NCI-H748 treated with DMSO at 0.1 percent for 48 hours (cell line): ENCODE measurements at places on chromosomes 7 and 10.

DNA sequence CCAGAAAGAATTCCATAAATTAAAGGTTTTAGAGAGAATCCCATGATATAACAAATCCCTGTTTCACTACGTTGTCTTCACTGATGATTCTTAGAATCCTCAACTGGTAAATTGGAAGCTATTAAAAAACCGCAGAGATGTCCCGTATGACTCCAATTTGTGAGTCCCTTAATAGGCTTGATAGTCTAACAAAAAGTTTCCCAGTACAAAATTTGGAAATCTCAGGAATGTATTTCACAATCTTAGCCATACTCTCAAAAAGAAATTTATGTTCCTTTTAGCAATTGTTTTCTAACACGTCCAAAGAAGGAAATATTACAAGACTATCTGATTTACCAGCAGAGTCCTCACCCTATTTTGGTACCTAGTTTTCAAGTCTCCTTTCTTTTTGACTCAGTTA is 2.5 kb downstream of the TES start:
- no peak for DNase-seq

DNA sequence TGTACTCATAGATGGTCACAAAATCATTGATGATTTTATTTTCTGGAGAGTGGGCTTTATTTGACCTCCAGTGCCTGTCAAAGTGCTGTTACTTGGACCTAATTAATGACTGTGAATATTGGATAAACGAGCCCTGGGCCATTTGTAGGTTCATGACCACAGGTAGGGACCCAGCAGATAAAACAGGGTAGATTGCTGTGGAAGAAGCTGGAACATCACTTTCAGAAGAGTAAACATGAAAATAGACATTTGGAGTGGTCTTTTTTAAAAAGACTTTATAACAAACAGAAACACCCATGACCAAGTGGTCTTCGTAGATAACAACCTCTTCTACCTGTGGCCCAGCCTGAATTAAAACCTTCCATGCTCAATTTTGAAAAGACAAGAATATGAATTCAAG is 472.8 kb upstream of the MKI67 start:
- DNase-seq = no peak

DNA sequence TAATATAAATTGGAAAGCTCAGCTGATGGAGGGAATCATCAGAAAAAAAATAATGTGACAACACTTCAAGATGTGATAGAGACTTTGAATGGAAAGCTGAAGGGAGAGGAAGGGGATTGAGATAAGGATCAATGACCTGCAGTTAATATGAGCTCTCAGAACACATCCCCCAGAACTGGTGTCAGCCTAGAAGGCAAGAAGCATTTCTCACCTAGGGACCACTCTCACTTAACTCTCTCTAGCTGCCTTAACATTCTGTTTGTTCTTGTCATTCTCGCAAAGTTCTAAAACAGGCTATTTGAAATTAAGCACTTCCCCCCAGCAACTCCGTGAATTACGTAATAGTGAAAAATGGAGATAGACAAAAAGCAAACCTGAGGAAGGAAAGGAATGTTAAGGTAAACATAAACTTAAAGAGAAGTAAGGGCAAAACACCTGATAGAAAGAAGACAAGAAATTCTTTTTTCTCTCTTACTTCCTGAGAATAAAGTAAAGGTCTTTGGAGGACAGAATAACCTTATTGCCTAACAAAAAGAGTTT is 1.2 kb upstream of the MPP7 start:
- no peak for DNase-seq

GRCh38 chr10:43411536-43411935 is 2.5 kb upstream of the HNRNPF start:
- DNase-seq = no peak

- no peak for DNase-seq
Observed at GRCh38 chr7:51517187-51517586, 200.6 kb upstream of the COBL start.

GRCh38 chr10:68406111-68406814 is 814 bp downstream of the RUFY2 start:
- DNase-seq = peak; percentile 21

DNA sequence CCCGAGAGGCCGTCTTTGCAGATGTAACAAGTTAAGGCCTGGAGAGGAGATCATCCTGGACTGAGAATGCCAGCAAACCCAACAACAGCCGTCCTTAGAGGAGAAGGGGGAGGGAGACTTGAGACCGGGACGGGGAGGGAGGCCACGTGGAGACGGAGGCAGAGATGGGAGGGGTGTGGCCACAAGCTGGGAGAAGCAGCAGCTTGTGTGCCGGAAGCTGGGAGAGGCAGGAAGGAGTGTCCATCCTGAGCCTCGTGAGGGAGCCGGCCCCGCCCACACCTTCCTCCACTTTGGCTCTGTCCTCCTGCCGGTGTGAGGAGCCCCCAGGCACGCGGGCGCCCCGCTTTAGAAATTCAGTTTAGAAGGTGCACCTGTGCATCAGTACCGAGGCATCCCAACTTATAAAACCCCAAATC is 95.7 kb downstream of the DNAJB6 start:
- peak; percentile 80 for DNase-seq

DNA sequence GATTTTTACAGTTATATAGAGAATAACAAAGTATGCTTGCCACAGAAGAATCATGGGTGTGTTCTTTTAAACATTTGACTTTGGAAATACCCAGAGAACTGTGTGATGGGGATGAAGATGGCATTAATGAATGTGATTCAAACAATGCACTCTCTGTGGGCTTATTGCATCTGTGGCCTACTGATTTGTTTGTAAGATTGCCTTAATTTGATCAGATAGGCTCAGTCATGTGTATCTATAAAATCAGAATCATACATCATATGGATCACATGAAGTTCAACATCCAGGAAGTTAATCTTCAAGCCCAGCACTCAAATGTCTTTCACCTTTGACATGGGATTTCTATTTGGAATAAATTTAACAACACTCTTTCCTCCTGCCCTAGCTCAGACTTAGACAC is 410.9 kb downstream of the SUGCT start:
- DNase-seq = no peak

DNA sequence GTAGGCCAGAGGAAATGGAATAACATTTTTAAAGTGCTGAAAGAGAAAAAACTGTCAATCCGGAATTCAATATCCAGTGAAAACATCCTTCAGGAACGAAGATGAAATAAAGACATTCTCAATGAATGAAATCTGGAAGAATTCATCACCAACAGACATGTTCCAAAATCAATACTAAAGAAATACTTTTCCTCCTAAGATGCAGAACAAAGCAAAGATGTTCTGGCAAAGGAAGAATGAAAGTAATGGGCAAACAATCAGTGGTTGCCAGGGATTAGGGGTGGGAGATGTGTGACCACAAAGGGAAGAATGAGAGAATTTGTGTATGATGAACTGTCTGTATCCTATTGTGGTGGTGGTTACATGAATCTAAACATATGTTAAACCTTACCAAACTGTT is 52.8 kb upstream of the EEPD1 start:
- no peak for DNase-seq

- DNase-seq = no peak
Observed at GRCh38 chr10:118957966-118958365, 71.5 kb upstream of the NANOS1 start.

DNA sequence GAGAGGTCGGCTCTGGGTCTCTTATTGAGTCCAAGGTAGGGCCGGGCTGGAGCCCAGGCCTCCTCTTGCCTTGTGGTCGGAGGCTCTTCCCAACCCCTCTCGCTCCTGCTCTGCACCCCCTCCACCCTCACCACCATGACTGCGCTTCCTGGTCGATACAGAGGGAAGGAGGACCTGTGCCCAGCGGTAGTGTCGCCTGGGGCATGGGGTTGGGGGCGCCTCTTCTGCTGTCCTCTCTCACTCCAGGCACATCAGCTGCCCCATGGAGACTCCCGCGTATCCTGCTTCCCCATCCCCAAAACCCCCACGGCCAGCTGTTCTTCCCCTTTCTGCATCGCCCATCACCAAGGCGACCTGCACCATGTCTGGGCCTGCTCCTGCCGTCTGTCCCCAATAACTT is 44.4 kb downstream of the TMEM270 start:
- no peak for DNase-seq

DNA sequence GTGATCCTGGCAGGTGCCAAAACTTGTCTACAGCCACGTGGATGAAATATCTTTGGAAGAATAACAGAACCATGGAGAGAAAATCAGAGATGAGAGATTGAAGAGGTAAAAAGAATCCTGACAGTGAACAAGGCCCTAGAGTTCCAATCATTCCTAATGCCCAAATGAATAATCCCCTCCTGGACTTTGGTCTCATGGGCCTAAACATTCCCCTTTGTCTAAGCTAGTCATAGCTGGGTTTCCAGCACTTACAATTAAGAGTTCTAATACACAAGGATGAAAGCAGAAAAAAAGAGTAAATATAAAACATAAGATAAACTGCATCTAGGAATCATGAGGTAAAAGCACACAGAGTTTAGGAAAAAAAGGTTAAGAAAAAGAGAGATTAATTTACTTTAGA is 40.2 kb downstream of the ARHGAP12 start:
- DNase-seq = no peak

DNA sequence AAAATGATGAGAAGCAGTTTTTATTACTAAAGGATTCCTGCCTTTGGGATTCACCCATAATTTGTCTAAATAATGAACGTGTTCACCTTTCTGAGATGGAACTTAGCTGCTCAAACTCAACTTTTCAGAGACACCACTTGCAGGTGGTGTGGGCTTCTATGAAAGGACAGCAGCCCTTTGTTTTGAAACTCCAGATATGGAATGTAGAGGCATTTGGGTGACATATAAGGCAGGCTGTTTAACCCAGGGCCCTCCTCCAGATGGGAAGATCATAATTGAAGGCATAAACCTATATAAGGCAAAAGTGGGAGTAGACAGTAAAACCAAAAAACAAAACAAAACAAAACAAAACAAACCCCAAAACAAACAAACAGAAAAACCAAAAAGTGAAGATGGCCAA is 11.9 kb upstream of the HUS1 start:
- no peak for DNase-seq

DNA sequence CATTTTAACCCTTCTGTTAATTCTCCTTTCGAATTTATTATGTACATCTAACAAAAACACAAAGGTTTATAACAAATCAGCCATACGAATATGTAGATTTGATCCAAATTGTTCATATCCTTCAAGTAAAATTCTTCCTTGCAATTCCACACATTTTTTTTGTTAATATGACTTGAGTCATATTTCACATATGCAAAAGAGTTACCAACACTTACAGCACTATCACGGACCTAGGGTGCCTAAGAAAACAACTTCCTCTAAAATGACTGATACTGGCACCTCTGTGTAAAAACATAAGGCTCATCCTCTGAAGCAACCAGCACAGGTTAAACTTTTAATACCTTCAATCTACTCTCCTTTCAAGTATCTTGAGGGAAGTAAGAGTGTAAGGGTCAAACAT is 451.8 kb downstream of the SEMA3D start:
- DNase-seq = no peak

DNA sequence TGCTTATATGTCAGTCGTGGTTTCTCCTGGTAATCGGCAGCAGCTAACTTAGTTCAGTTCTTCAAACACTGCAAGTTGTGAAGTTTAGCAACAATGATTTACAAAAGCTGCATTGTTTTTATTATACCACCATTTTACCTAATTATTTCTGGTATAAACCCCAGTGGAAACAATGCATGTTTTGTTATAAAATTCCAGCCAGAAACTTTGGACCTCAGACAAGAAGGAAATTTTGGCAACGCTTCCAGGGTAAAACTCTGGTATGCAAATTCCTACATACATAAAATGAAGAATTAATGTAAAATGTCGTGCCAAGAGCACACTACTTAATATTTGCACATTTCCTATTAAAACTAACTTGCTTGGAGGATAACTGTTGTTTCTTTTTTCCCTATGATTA is 277.4 kb upstream of the LYZL1 start:
- no peak for DNase-seq

DNA sequence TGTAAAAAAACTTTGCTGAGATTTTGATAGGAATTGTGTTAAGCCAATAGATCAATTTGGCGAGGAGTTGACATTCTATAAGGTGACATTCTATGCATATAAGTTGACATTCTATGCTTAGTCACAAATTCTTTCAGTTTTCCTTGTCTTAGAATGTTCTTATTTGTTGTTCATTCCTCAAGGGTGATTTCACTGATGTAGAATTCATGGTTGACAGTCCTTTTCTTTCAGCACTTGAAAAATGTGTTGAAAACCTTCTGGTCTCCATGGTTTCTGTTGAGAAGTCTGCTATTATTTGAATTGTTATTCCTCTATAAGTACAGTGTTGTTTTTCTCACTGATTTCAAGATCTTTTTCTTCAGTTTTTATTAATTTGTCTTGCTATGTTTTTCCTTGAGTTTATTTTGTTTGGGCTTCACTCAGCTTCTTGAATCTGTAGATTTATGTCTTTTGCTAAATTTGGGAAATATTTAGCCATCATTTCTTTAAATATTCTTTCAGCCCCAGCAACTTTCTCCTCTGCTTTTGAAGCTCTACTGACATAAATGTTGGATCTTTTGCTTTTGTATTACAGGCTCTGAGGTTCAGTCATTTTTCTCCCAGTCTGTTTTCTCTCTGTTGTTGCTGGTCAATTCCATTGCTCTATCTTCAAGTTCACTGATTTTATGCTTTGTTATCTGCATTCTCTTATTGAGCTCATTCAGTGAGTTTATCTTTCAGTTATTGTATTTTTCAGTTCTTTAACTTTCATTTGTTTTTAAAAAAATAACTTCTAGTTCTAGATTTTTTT is 154.9 kb downstream of the SDK1 start:
- DNase-seq = no peak

DNA sequence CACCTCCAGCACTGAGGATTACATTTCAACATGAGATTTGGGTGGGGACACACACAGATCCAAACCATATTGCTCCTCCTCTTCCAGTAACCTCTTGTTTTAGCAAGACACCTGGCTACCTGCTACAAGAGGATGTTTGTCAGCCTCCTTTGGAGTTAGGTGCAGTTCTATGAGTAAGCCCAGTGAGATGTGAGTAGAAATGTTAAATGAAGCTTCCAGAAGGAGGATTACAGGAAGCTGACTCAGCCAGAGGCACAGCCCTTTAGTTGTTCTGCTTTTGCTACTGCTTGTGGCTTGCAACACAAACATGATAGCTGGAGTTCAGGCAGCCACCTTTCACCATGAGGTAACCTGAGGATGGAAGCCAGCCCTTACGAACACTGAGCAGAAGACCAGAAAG is 382.7 kb upstream of the RNF32 start:
- DNase-seq = no peak

DNA sequence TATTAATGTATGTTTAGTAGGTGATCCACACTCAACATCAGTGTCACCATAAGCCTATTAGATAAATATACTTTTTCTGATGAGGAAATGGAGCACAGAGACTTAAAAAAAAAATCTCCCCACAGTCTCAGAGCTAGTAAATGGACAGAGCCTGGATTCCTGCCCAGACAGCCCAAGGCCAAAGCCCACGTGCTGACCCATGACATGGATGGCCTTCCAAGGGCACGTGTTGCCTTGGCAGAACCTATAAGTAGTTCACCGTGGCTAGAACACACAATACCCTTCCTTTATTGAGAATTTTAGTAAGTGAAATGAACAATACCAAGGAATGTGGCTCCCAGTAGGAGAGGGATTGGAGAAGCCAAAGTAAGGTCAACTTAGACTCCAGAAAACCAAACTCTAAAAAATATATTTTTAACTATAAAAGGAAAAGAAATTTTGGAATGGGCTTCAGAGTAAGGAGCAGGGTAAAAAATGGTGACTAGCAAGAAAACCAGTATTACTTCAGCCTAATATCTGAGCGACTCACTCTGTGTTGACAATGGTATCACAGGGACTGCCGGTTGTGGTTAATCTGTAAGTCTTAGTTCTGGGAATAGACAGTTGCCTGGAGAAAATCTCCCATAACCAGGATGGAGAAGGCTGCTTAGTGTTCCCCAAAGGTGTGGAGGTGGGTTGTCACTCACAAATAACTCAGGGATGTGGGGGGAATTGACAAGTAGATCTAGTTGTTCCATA is 223.0 kb downstream of the SORCS1 start:
- no peak for DNase-seq

- no peak for DNase-seq
Observed at GRCh38 chr7:43749383-43749940, 9.0 kb upstream of the BLVRA start.
